ENCODE measurements at places on chromosomes 5 and 9.

DNA sequence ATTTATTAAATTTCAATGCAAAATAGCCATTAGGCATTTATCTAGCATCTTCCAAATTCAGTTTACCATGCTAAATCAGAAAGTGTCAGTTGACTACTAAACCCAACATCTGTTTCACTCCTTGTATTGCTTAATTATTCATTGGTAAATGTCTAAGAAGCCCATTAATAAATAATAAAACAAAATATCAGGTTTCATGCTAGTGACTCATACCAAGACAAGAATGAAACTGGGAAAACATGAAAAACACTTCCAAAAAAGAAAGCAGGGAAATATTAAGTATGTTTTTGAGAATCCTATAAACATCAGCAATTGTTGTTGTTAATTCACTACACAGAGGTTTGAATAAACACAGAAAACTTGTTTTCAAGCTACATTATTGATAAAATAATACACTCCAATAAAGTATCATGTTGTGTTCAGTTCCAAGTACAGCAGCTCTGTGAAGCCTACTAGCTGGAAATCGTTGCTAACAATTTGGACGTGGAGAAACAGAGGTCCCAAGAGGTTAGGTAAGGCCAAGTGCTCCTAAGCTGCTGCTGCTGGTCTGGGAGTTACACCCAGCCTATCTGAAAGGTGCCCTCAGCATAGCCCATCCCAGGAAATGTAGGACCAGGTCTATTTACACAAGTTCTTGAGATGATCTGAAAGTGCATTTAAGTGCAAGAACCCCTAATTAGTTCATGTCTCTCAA lies 78.8 kb downstream of the GNAQ start:
- no peak for DNase-seq

DNA sequence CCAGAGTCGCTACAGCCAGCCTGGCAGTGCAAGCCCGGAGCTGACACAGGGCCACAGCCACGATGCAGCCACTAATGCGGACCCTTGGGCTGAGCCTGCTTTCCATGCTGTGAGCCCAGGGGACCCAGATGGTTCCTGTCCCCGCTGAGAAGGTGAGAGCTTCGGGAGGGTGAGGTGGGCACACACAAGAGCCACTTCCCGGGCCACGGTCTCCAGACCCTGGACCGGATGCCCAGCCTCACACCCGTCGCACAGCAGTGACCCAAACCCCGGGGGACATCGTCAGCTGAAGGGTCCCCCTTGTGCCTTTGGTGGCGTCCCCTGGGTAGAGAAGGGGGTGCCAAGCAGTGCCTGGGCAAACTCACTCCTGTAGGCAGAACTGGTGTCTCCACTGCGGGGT lies 13.4 kb downstream of the PAEP start:
- DNase-seq: no peak

- DNase-seq: no peak
Observed at GRCh38 chr5:119527351-119527750, 75.1 kb downstream of the HSD17B4 start.

DNA sequence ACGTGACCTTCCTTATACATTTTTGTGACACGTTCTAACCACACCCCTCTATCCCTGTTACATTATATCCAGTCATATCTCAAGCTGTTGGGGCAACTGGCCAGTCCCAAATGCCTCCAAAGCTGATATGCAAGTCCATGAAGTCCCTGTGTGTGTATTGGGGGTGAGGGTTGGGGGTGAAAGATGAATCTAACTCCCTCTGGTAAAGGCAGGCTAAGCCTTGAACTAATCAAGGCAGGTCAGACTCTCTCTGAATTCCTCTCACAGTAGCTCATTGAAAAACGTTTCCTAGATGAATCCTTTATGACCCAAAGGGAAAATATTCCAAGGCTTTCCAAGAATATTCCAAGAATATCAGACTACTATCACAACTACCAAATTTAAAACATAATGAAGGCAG lies 174.4 kb downstream of the MUSK start:
- DNase-seq: no peak
